ENCODE measurements at places on chromosomes 3 and 15. TPM values are rescaled to one million over a fixed set of nuclear protein-coding genes. Genes with fewer than 3 reads are reported as not detected.

DNA sequence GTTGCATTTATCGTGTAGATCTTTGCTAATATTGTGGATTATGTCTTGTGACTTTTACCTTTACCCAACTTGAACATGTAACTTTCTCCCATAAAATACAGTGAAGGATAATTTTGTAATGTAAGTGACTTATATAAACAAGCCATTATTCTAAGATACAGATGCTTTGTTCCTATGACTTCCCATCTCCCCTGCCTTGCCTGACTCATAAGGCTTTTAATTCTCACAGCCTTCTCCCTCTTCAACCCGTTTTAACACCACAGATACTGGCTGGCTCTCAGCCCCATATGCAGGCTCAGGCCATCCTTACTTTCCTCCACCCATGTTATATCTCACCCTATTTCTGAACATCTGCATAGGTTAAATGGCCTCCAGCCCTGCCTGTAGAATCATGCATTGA lies 4.1 kb downstream of the CCNDBP1 start:
- peaks cover 16% of the 10 kb centered on the region for H3K4me1 ChIP-seq
- H3K27ac ChIP-seq = no peak overlapping the region
- H3K27me3 ChIP-seq = no peaks in the 10 kb centered on the region
- H3K4me3 ChIP-seq = no peak overlapping the region
- no peak for DNase-seq

GRCh38 chr3:177760803-177761202 lies 563.5 kb upstream of the TBL1XR1 start:
- H3K4me3 ChIP-seq = no peak overlapping the region
- no peaks in the 10 kb centered on the region for H3K27me3 ChIP-seq
- no peaks in the 10 kb centered on the region for H3K36me3 ChIP-seq

GRCh38 chr15:101296418-101297405 lies 1.7 kb upstream of the SNRPA1 start:
- peaks cover 33% of the 10 kb centered on the region for H3K4me1 ChIP-seq
- no peaks in the 10 kb centered on the region for H3K36me3 ChIP-seq
- no peaks in the 10 kb centered on the region for H3K27me3 ChIP-seq
- DNase-seq = no peak

- DNase-seq = no peak
- H3K27ac ChIP-seq = no peak overlapping the region
- no peaks in the 10 kb centered on the region for H3K36me3 ChIP-seq
Measured at GRCh38 chr3:3577823-3578222, 221.4 kb upstream of the LRRN1 start.

DNA sequence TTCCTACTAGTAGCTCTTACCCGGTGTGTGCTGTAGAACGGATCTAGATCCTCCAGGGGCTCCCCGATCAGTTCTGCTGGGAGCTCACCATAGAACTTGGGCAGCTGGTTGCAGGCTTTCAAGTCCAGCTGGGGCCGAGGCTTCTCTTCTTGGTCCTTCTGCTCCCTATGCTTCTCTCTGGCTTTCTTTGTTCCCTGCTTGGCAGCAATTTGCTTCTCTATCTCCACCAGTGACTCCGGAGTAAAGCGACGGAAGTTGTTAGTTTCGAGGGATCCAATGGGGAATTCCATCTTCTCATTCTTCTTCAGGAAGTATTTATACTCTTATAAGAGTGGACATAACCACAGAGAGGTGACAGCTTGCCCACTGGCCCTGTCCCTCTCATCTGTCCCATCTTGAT lies 22.3 kb downstream of the SCN10A start:
- H3K36me3 ChIP-seq = no peaks in the 10 kb centered on the region
- no peak overlapping the region for H3K4me3 ChIP-seq
- no peaks in the 10 kb centered on the region for H3K27me3 ChIP-seq
- no peak overlapping the region for H3K27ac ChIP-seq
- no peak for DNase-seq
- H3K4me1 ChIP-seq = no peaks in the 10 kb centered on the region

GRCh38 chr15:66080717-66081398 lies 172.7 kb downstream of the MEGF11 start:
- no peak overlapping the region for H3K4me3 ChIP-seq

GRCh38 chr3:160580938-160581337 lies 15.6 kb upstream of the KPNA4 start:
- peaks cover 3% of the 10 kb centered on the region for H3K4me1 ChIP-seq
- H3K4me3 ChIP-seq = no peak overlapping the region
- no peaks in the 10 kb centered on the region for H3K36me3 ChIP-seq
- H3K27ac ChIP-seq = no peak overlapping the region
- DNase-seq = no peak

DNA sequence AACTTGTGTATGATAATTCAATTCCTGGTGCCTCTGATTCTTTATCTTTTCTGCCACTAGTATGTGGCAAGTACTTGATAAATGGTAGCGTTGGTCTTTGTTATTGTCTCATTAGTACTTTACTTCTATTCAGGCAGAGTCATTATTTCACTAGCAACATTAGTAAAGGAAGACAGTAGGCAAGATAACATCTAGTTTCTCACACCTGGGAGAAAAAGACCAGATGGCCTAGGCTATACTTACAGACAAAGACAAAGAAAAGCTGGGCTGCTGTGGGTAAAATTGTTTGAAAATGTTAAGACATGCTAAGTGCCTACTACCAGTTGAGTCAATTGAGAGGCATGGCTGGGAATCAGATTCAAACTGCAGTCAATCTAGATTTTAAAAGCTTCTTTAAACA lies 198.7 kb upstream of the CMC1 start:
- DNase-seq = no peak
- no peak overlapping the region for H3K4me3 ChIP-seq
- no peaks in the 10 kb centered on the region for H3K36me3 ChIP-seq
- H3K27ac ChIP-seq = no peak overlapping the region
- no peaks in the 10 kb centered on the region for H3K27me3 ChIP-seq
- no peaks in the 10 kb centered on the region for H3K4me1 ChIP-seq

DNA sequence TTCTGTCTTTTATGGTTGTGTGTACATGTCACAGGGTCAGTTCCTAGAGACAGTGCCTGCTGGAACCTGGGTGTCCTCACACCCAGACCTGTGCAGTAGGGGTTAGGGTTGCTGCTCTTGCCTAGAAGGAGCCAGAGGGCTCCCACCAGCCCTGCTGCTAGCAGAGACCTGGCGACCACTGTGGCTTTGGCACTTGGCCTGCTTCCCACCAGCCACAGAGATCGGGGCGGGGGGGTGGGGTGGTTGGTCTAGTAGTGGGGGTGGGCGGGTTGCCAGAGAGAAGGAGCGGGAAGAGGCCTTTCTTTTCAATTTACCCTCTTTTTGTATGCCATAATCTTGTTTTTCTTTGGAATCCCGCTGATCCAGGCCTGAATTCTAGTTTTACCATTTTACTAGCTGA lies 29.4 kb downstream of the EEFSEC start:
- H3K27ac ChIP-seq = no peak overlapping the region
- no peak for DNase-seq
- no peak overlapping the region for H3K4me3 ChIP-seq
- no peaks in the 10 kb centered on the region for H3K27me3 ChIP-seq

DNA sequence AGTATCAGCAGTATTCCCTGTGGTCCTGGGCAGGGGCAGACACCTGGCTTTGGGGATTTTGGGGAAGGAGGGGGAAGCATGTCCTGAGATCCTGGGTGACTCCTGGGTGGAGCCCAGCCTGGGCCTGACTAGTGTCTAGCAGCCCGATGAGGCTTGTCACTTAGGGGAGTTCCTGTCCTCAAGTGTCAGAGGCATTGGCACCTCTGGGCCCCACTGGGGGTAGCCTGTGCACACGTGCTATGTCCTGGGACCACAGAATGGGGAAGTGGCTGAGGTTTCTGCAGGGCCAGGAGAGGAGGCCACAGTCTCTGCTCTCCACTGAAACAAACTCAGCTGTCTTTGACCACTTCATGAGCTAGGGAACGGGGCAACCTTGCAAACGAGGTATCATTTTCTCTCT lies 31.5 kb upstream of the ADCY5 start:
- H3K36me3 ChIP-seq = no peaks in the 10 kb centered on the region
- H3K27me3 ChIP-seq = no peaks in the 10 kb centered on the region
- H3K4me1 ChIP-seq = no peaks in the 10 kb centered on the region
- H3K27ac ChIP-seq = no peak overlapping the region
- no peak overlapping the region for H3K4me3 ChIP-seq
- no peak for DNase-seq

DNA sequence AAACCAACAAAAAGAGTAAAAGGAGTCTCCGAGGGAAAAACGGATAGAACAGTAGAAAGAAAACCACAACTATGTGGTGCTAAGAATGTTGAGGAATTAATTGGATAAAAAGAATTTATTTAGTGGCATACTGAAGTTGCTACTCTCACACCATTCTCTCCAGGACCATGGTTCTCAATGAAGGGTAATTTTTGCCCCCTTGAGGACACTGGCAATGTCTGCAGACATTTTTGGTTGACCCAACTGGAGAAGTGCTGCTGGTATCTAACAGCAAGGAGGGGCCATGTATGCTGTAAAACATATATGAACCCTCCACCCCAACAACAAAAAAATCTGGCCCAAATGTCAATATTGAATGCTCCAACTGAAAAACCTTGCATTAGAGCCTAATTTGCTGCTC lies 85.9 kb upstream of the CSPG5 start:
- H3K4me1 ChIP-seq = no peaks in the 10 kb centered on the region
- H3K27me3 ChIP-seq = no peaks in the 10 kb centered on the region
- H3K36me3 ChIP-seq = peaks cover 18% of the 10 kb centered on the region

GRCh38 chr3:32818229-32818969 lies 602 bp downstream of the TRIM71 start:
- peak overlapping the region; percentile 50 for H3K4me3 ChIP-seq
- H3K27me3 ChIP-seq = peaks cover 24% of the 10 kb centered on the region
- H3K27ac ChIP-seq = no peak overlapping the region

DNA sequence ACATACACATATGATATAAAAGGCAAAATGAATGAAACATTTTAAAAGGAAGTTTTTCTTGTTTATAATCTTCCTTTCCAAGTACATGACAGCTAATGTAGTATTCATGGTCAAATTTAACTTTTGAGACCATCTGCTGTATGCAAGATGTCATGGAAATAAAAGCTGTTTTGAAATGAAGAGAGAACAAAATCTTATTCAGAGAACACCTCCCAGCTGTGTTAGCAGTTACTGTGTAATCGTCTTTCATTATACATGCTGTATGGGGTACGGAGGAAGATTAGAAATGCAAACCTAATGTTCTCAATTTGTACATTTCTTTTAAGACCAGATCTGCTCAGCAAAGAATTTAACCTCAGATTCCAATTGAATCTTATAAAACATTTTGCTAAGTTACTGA lies 1182.3 kb downstream of the OTOL1 start:
- H3K27me3 ChIP-seq = no peaks in the 10 kb centered on the region
- no peaks in the 10 kb centered on the region for H3K36me3 ChIP-seq
- no peaks in the 10 kb centered on the region for H3K4me1 ChIP-seq
- H3K4me3 ChIP-seq = no peak overlapping the region
- no peak overlapping the region for H3K27ac ChIP-seq

GRCh38 chr3:27847697-27848096 lies 125.6 kb upstream of the EOMES start:
- DNase-seq = no peak
- H3K27ac ChIP-seq = no peak overlapping the region

DNA sequence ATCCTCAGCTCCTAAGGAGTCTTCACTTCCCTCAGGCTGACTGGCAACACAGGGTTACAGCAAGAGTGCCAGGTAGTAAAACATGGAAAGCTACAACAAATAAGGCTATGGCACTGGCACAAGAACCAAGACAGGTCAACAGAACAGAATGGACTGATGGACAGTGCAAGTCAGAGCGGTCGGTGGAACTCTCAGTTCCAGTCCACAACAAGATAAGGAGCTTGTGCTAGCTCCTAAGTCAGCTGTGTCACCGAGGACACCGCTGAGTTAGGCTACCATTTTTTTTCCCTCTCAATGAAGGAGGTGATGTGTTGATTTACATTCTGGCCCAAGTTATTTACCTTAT lies 55.9 kb upstream of the LIMD1 start:
- H3K27ac ChIP-seq = peak overlapping the region; percentile 56
- peaks cover 21% of the 10 kb centered on the region for H3K4me1 ChIP-seq
- DNase-seq = no peak
- H3K4me3 ChIP-seq = no peak overlapping the region

DNA sequence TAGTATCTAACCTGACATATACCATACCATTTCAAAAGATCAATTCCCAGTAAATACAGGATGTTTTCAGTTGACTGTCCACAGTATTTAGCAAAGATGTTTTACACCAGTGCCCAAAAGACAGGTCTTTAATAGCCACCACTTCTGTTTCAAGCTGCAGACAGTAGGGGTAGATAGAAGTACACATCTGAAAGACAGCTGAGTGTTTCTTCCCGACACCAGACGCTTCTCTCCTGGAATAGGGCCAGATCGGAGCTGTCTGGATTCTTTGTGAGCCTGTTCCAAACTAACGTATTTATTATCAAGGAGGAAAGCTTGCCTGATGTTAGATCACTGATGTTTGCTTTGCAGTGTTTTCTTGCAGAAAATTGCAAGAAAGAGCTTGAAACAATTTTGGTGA lies 136.1 kb upstream of the RBMS3 start:
- no peaks in the 10 kb centered on the region for H3K36me3 ChIP-seq
- no peak overlapping the region for H3K4me3 ChIP-seq
- no peak overlapping the region for H3K27ac ChIP-seq
- DNase-seq = no peak
- no peaks in the 10 kb centered on the region for H3K27me3 ChIP-seq

Gene EOGT
- 7.5 TPM for total RNA-seq

Gene FANCD2OS
- total RNA-seq = not detected

Gene EIF4G1
- total RNA-seq = 329 TPM

Gene IGF1R
- 10.3 TPM for total RNA-seq
